ENCODE measurements at places on chromosomes 5 and 9.

DNA sequence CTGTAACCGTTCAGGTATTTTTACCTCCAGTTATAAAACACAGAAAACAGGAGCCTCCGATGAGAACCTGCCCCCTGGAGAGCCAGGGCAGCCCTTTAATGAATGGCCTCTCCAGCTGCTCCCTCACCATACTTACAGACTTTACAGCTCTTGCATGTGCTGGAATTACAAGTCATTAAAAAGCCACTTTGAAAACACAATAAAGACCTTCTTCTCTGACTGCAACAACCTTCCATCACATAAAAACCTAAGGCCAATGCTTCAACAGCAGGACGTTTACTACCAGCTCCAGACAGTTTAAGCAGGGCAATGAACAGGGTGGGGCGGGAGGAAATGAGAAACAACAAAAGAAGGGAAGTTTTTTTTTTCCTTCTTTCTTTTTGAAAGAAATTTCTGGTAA is 213.8 kb downstream of the MLLT3 start:
- no peak for DNase-seq

DNA sequence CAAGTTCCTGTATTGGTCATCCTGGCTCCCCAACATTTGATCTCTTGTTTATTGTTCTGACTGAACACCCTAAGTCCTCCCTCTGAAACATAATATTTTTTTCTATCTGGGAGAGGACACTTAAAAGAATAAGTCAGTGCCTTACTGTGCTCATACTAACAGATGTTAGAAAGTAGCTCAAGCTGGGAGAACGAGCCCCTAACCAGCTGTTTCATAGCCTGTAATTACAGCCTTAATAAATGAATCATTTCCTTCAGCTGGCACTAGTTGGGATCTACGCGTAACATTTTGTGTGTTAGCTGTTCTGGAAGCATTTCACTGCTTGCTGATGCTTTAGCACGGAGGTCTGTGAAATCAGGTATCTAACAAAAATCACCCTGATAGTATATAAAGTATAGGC is 345.9 kb upstream of the RIOK2 start:
- no peak for DNase-seq

DNA sequence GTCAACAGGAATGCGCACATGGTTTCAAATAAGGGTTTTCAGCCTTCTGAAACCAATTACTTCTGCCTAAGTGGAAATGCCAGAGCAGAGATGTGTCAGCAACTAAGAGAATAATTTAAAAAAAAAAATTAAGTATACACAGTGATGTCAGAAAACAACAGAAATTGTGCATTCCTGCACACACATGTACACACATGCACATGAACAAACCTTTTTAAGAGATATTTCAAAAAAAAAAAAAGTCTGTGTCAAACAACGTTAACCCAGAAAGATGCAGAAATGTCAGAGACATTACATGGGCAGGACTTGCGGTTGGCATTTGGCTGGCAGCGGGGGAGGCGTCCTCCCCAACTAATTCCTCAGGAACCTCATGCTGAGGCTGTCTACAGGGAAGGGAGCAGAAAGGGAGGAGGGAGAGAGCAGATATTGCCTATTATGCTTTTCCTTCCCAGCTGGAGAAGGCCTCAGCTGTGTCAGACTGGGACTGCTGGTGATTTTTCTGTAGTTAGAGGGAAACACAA is 536.9 kb upstream of the WWC1 start:
- DNase-seq: no peak

- DNase-seq: no peak
These were observed 4.6 kb upstream of the SLC6A7 start for GRCh38 chr5:150184990-150185912.

DNA sequence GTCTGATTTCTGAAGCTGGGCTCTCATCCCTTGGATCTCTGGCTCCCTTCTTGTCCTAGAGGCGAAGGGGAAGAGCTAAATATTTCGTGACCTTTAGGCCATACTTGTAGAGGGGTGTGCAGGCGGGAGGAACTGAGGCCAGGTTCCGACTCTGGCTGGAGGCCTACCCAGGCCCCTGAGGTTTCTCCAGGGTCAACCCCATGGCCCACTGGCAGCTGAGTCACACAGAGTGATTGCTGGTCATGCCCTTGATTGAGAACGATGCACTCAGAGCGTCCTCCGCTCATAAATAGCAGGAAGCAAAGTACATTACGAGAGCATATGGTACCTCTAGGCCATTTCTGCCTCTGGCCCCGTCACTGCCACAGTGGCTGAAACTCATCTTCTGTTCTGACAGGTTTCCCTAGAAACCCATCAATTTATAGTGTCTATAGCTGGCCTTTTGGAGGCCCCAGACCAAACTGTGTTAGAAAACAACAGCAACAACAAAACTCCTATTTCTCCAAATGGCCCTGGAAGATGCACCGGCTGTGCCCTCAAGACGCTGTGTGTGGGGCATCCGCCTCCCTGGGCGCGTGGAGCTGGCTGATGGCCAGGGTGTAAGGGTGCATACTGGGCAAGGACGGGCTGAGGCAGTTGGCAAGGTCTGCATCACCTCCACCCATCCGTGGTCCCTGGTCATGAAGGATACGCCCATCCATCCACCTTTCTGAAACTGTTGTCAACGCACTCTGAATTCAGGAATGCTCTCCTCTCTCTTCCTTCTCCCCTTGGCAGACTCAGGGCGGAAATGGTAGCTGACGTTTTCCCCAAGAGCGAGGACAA is 32.9 kb upstream of the FCN1 start:
- no peak for DNase-seq

DNA sequence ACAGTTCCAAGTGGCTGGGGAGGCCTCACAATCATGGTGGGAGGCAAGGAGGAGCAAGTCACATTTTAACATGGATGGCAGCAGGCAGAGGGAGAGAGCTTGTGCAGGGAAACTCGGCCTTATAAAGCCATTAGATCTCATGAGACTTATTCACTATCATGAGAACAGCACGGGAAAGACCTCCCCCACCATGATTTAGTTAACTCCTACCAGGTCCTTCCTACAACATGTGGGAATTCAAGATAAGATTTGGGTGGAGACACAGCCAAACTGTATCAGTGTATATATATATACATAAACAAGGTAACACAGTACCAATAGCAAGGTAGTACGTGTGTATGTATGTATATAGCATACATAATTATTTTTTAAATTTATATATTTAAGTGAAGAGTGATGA is 50.9 kb downstream of the NFX1 start:
- DNase-seq: no peak

DNA sequence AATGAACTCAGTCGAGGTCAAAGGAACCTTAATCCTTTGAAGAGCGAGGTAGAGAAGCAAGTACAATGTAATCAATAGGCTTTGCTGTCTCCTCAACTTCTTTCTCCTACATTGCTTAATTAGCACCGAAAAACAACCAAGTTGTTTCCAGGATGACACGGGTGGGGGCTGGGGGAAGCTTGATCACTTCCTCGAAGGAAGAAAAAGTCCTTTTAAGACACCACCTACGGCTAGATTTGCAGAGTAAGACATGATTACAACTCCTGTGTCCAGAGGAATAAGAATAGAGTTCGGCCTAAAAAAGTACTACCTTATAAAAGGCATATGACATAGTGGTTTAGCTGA is 811 bp upstream of the ARRDC3 start:
- no peak for DNase-seq

- no peak for DNase-seq
These were observed 127.8 kb downstream of the GNAQ start for GRCh38 chr9:77903666-77904285.

- no peak for DNase-seq
These were observed 66.0 kb upstream of the PITX1 start for GRCh38 chr5:135100011-135100410.

- DNase-seq: no peak
These were observed 186.8 kb downstream of the ACTL7B start for GRCh38 chr9:108668938-108669335.

DNA sequence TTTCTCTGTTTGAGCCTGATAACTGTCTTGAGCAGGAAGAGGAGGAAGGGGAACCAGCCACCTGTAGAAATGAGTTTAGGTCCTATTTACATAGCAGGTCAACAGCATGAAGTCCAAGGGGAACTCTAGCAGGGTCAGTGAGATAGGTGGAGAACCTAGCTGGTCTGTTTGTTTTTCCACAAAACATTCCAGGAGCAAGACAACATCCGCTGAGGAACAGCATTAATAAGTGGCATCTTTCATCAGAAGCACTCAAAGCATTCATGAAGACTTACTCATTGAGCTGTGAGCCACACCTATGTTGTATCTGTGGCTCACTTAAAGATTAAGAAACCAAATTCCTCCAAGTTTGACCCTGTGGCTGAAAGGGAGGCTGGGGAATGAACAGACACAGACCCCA is 115.9 kb downstream of the ACTBL2 start:
- no peak for DNase-seq

DNA sequence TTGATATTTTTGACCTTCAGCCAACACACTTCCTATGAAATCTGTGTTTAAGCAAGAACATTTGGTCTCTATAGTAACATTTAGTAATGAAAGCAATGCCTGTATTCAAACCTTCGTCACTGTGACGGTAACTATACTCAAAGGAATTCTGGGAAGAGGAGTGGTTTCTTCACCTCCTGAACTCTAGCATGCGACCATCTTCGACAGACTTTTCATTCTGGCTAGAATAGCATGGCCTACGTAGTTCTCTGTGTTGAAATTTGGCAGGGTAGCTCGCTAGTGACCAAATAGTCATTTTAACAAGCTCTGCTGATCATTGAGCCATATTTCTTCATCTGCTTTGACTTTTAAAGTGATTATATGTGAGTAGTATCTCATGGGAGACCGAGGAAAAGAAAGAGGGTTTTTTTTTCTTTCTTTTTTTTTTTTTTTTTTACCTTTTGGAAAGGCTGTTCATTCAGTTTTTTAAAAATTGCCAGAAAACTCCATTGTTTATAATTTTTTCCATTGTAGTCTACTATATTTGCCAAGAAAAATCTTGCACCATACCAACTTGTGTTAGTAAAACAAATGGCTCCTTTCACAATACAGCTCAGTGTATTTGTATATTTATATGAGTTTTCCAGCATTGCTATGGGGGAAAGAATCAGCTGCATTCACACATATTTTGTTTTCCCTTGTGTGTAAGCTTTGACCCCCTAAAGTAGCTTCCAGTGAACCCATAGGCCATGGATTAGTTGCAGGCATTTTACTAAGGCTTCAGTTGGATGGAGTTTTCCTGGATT is 166.8 kb downstream of the NNT start:
- DNase-seq: no peak

GRCh38 chr9:128945798-128946501 is 1.5 kb downstream of the DOLK start:
- DNase-seq: no peak

DNA sequence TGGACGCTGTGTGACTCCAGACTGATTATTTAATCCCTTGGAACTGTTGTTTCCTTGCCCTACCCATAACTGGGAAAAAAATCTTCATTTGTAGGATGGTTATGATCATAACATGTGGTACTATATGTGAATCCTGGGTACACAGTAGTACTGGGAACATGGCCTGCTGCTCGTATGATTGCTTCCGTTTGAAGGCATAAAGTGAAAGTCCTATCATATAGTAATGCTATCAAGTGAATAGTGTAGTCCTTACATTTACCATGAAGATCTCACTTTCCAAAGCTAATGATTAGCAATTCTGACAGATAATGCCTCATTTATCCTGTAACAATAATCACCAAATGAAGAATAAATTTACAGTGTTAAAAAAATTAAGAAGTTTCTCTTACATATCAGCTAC is 53.2 kb downstream of the MEF2C start:
- no peak for DNase-seq

GRCh38 chr5:1746371-1747078 is 53.1 kb downstream of the MRPL36 start:
- no peak for DNase-seq

DNA sequence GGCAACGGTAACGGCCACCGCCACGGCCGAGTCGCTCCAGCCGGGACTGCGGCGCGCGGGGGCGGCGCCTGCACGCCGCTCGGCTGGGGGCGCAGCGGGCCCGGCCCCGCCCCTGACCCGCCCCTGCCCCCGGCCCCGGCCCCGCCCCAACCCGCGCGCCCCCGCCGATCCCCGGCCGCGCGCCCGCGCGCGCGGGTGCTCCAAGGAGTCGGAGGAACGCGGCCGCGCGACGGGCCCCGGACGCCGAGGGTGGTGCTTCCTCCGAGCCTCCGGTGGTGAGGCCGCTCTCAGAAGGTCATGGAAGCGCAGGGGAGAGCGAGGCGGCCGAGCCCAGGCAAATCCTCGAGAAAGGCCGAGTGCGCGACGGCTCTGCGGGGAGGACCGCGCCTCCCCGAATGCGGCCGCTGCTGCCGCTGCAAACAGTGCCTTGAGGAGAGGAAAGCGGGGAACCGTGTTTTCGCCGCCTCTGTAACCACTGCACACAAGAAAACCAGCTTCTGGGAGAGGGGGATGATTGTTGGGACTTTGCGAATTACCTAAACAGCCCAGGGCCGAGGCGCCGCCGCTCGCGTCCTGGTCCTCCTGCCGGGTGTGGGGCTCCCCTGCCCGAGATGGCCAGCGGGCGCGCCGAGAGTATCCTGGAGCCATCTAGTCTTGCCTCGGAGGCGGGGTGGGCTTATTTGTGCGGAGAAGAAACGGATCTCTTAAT is at the start of gene LIFR:
TSS of gene LIFR (minus strand) at position 48 of the 709 bp plus-strand sequence. CDS start 25,999 bp downstream, outside the sequence.
- DNase-seq: no peak

DNA sequence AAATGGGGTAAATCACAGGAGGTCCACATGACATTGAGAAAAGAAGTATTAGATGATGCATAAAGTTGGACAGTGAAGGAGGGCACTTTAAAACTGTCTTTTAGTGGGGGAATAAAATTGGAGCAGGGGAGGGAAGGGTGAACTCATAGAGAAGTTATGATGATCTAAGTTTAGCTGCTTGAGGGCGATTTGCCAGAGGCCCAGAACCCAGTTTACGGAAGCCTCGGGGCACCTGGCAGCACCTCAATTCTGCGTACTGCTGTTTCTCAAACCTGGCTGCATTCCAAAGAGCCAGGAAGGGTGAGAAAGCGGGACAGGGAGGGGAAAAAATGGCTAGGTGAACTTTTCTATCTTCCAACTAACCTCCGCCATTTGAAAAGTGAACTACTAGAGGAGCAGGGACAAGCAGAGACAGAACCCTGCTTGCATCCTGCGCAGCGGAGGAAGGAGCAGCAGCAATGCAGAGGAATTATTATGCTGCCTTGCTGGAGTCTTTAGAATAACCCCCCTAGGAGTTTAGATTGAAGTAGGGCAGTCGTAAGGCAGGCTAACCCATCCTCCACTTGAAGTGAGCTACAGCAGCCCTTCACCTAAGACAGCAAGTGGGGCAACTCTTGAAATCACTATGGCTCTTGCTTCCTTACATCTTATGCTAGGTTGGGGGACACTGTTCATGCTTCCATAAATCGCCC is 316.8 kb downstream of the BRINP1 start:
- DNase-seq: no peak

DNA sequence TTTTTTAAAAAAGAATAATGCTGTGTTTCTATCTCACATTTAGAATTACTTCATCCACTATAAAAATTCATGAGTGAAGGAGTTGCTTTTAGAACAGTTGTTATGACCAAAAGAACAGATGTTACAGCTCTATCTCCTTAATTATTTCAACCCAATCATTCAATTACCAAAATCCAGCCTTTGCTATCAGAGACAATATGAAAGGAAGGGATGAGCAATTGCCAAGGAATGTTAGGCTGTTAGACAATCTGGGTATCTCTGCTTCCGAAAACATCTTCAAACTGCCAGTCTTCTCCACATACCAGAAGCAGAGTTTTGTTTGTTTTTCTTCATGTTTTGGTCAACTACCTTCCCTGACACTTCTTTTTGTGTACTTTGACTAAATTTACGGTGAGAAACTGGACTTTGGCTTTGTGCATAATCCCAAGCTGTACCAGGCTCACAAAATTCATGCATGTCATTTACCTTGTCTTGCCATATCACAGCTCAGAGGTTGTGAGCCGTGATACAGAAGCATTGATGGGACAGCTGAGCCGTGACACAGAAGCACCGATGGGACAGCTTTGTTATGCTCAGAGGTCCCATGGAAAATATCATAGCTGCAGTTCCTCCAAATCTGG is 405.5 kb downstream of the KIF4B start:
- no peak for DNase-seq
